ENCODE measurements at places on chromosomes 4 and X.

- DNase-seq: no peak
Measured at GRCh38 chr4:128381748-128382559, 94.3 kb upstream of the PGRMC2 start.

DNA sequence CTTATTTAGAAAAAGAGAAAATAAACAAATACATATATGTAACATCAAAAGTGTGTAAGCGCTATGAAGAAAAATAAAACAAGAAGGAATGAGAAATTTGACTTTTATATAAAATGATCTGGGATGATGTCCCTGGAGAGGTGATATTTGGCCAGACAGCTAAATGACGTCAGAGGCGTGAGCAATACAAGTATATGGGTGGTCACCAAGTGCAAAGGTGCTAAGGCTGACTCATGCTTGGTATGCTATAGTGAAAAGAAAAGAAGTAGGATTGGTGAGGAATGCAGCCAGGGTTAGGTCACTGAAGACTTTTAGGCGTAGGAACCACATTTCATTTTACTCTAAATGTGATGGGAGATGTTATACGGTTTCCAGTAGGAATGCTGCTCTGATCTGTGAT is 1049.1 kb upstream of the TENM3 start:
- no peak for DNase-seq

DNA sequence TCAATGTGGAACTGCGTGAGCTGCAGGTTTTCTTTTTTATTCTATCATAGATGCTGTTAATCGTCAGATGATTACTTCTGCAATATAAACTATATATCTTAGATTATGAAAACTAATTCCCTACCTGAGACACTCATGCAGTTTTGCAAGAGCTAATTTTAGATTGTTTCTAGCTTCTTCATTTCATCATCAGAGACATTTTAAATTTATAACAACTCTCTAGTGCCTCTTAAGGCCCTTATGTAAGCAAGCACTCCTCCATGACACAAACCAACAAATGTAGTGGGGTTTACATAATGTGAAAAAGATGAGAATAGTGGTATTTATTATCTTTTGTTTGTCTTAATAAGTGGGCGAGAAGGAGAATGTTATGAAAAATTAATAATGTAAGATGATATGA is 170.2 kb upstream of the ETNPPL start:
- no peak for DNase-seq

- no peak for DNase-seq
Measured at GRCh38 chrX:139538907-139539790, 8.6 kb downstream of the F9 start.

- DNase-seq: no peak
Measured at GRCh38 chrX:118583781-118584180, 88.2 kb downstream of the DOCK11 start.

GRCh38 chr4:156888762-156889161 is 82.8 kb downstream of the PDGFC start:
- DNase-seq: no peak

DNA sequence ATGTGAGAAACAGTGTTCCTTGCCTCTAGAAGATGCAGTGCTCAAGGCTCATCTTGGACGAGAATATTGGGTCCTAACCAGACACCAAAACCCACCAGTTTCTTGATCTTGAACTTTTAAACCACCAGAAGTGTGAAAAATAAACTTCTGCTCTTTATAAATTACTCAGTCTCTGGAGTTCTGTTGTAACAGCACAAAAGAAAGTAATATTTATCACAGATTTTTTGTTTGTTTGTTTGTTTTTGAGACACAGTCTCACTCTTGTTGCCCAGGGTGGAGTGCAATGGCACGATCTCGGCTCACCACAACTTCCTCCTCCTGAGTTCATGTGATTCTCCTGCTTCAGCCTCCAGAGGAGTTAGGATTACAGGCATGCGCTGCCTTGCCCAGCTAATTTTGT is 371.1 kb upstream of the NDST4 start:
- no peak for DNase-seq

- DNase-seq: no peak
Measured at GRCh38 chr4:66693694-66694093, 851.6 kb downstream of the CENPC start.

DNA sequence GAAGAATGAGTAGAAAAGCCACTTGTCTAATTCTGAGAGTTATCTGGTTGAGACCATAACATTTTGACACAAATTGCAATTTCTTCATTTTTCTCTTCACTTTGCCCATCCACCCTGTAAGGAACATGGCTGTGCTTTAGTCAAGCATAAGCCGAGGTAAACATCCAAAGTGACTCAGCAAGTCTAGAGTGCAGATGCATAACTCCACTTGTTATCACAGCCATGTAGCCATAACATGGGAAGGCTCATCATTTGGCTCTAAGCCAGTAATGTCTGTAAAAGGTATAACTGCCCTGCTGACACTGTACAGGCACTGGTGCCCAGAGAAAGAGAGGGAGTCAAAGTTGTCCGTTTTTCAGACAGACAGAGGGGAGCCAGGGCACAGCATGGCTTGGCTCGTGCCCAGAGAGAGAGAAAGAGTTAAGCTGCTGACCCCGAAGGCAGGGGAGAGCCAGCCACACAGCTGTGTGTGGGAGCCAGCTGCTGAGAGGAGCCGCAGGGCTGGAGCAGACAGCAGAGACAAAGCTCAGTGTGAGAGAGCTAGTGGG is 76.9 kb upstream of the EXOC1L start:
- no peak for DNase-seq

Measured in CD4-positive, alpha-beta T cell (primary cell).